ENCODE measurements at places on chromosomes 16 and 17.

GRCh38 chr16:65523283-65523944, 401.6 kb upstream of the CDH11 start:
- DNase-seq = no peak

- DNase-seq = peak; percentile 65
Observed at GRCh38 chr17:2903193-2903974, 107.1 kb downstream of the RAP1GAP2 start.

GRCh38 chr17:9356488-9356911, 219.1 kb downstream of the STX8 start:
- DNase-seq = no peak

GRCh38 chr16:56732366-56732765, 2.4 kb downstream of the NUP93 start:
- DNase-seq = no peak

DNA sequence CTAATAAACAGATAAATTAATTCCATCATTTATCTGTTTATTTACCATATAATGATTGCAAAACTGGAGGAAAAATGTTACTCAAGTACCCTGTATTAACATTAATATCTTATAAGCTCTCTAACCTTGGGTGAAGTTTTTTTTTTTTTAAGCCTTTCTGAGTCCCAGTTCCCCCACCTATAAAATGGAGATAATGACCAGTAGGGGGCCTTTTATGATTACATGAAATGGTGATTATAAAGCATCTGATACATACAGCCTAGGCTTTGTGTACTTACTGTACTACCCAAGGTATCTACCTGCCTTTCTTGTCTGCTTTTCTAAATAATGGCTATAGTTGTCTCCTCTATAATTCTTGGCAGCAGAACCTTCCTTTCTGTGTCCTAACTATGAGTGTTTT, 22.6 kb downstream of the LRRC36 start:
- DNase-seq = no peak

GRCh38 chr17:40075201-40075941, 12.6 kb downstream of the THRA start:
- DNase-seq = peak; percentile 87

DNA sequence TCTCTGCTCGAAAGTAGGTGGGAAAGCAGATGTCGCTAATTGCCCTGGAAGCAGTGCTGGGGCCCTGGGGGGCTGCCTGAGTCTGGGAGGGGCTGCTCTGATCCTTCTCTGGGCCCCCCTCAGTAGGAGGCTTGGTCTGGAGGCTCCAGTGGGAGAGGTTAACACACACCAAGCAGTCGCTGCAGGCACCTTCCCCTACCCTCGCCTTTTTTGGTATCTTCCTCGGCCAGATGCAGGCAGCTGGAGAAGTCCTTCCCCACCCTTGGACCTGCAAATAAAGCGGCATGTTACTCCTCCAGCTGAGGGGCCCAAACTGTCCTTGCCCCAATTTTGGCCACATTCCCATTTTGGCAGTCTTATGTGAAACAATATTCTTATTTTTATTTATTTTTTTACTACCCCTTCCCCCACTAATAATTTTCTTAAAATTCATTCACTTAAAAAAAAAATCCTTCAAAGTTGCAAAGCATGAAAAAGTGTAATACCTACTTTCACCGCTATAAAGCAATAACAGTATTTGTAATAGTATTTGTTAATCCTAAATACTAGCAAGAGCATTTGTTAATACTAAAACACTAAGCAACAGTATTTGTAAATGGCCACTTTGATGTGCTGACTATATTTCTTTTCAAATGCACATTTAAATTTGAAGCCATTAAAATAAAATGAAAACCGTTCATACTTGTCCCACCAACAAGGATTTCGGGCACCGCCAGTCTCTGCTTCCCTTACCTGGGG, 15.0 kb downstream of the C16orf46 start:
- DNase-seq = no peak

GRCh38 chr17:31416503-31416923, 25.0 kb downstream of the RAB11FIP4 start:
- DNase-seq = no peak

DNA sequence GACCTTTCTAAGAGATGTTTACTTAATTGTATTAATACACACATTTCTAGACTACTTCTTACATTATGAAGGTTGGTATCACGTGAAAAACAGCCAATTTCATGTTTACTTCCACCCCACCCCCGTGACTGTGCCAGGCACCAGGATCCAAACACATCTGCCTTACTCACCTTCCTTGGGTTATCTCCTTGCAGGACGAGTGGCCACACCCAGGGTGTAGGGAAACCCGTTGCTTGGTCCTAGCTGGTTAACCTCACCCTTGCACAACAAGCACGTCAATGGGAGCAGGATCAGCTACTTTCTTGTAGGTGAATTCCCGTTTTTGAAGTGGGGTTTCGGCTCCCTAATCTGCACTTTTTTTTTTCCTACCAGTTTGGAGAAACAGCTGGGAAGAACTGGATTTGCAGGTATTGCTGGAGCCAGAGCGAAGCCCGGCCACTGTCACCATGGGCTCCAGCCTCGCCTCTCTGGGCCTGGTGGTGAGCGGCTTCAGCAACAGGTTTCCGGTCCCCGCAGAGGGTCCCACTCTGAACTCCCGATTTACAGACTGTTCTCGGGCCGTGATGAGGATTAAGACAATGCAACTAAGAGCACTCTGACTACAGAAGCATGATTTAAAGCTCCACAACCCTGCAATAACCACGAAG, 2.1 kb upstream of the UBB start:
- no peak for DNase-seq

DNA sequence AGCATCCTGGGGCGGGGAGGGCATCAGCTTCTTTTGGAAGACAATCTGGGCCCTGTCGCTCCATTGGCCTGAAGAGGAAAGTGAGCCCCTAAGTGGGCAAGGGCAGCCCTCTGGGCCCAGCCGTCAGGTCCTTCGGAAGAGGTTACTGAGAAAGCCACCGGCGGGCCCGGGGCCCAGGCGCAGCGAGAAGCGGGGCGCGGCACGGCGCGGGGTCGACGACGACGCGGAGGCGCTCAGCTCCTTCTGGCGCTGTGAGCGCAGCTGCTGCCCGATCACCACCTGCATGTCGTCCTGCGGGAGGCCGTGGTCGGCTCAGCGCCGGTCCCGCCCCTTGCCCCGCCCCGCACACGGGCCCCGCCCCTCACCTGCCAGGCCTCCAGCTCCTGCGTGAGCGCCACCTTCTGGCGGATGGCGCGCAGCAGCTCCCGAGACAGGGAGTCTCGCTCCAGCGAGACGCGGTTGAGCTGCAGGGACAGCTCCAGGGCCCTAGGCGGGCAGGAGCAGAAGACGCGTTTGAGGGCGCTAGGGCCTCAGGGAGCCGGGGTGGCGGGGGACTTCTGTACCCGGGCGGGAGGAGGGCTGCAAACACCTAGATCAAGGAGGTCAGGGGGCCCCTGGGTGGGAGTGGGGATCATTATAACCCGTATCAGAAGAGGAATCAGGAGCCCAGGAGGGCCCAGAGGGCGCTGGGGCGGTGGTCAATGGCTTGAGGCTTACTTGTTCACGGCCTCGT, 4.3 kb downstream of the THOC6 start:
- DNase-seq = peak; percentile 69

DNA sequence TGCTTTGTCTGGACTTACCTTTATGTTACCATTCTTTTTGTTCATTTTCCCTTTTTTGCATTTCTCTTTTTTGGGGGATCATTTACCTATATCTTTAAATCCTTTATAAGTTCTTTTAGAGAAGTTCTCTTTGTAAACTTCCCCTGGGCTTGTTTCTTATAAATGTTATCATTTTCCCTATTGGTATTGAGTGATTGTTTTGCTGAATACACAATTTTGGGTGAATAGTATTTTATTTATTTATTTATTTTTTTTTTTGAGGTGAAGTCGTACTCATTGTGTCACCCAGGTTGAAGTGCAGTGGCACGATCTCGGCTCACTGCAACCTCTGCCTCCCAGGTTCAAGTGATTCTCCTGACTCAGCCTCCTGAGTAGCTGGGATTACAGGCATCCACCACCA, 18.4 kb downstream of the TBX21 start:
- DNase-seq = no peak

DNA sequence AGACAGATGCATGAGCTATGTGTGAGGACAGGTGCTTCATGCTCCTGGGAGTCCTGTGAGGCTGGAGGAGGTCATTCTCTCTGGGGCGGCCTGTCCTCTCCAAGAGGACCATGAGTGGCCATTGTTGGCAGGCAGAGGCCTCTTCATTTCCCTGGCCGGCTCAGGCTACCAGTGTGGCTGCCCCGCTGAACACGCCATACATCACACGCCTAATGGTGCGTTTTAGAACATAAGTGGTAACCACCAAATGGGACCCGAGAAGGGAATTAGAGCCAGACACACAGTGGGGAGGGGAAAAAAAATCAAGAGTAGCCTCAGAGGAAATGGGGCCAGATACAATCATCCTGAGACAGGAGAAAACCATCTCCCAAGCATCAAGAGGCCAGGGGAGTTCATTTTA, 140.0 kb downstream of the SPACA3 start:
- DNase-seq = peak; percentile 95

- DNase-seq = no peak
Observed at GRCh38 chr17:76354317-76354729, 607 bp upstream of the PRPSAP1 start.

GRCh38 chr16:24694931-24695330, 34.5 kb upstream of the TNRC6A start:
- DNase-seq = no peak

GRCh38 chr17:35448214-35448898, at the start of gene SLFN13:
Gene SLFN13 (minus strand): TSS chr17:35448766. CDS start chr17:35445680, 3,086 bp downstream.
- DNase-seq = peak; percentile 89

- no peak for DNase-seq
Observed at GRCh38 chr17:33967608-33968349, 287.3 kb upstream of the CCL2 start.

DNA sequence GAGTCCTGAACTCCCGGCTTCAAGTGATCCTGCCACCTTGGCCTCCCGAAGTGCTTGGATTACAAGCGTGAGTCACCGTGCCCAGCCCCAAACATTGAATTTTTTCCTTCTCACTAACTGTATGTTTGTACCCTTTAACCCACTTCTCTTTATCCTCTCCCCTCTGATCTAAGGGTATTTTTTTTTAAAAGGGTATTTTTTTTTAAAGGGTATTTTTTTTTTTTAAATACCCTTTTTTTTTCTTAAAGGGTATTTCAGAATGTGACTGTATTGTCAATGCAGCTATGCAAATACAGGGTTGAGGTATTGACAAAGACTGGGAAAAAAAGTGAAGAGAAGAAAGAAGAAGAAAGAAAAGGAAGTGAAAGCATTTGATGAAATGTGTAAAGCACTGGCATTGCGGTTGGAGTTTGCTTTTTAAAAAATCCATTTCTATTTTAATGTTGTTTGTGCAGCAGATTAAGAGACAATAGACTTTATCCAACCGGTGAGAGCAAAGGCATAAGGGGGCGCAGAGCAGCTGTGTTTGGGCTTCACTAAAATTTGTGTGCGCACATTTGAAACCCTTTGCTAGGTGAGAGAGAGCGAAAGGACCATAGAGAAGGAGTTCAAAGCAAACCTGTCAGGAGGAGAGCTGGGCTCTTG, 42.4 kb downstream of the SYT17 start:
- no peak for DNase-seq

DNA sequence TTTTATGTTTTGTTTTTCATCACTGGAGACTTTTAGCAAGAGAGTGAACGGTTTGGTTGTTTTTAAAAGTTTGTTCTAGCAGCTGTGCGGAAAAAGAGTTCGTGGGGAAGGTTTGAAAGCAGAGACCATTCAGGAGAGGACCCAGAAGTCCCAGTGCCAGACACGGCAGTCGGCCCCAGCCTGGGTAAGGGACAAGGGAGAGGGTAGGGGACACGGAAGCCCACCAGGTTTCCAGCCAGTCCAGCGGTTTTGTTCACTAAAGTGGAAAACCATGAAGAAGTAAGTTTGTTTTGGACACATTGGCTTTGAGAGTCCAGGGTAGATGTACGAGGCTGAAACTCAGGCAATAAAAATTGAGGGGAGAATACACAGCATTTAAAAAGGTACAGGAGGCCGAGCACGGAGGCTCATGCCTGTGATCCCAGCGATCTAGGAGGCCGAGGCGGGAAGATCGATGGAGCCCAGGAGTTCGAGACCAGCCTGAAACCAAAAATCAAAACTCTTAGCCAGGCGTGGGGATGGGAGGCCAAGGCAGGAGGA, 56.8 kb upstream of the RPH3AL start:
- DNase-seq = no peak

DNA sequence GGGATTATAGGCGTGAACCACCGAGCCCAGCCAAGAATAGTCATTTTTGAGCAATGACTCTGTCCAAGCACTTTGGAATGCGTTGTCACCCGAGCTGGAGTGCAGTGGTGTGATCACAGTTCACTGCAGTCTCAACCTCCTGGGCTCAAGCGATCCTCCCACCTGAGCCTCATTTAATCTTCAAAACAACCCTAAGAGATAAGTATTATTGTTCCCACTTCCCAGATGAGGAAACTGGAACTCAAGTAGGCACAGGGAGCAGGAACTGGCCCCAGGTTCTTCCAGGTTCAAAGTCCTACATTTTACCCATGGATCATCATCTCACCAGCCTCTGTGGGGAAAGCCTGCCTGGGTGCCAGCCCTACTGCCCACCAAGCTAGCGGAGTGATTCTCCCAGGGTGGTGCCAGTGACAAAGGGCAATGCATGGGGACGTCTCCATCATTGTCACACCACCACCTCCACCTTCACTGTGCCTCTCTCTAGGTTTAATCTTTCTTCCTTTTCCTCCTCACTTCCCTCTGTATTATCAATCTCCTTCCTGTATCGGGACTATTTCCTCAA, 11.3 kb upstream of the RNF157 start:
- no peak for DNase-seq

DNA sequence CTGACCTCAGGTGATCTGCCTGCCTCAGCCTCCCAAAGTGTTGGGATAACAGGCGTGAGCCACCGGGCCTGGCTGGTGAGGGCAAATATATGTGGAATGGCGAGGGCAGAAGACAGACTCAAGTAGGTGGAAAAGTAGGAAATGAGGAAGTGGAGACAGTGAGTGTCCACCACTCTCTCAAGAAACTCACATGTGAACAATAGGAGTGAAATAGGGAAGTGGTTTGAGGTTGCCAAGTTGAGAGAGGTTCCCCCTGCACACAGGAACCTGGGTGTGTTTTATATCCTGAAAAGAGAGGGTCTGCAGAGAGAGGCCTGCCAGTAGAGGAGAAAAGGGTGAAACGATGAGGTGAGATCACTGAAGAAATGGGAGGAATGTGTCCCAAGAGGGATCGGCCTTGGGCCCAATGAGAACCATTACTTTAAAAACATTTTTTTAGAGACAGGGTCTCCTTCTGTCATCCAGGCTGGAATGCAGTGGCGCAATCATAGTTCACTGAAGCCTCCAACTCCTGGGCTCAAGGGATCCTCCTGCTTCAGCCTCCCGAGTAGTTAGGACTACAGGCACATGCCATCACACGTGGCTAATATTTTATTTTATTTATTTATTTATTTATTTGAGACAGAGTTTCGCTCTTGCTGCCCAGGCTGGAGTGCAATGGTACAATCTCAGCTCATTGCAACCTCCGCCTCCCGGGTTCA, 17.1 kb upstream of the CORO1A start:
- DNase-seq = no peak

- DNase-seq = peak; percentile 50
Observed at GRCh38 chr16:55369151-55369550, 45.1 kb downstream of the IRX6 start.

GRCh38 chr17:18011286-18011685, 27.7 kb downstream of the ATPAF2 start:
- DNase-seq = no peak

- peak; percentile 99 for DNase-seq
Observed at GRCh38 chr17:43360739-43361505, 37.9 kb upstream of the ARL4D start.

All from DMS79 (cell line).